ENCODE measurements at places on chromosomes 16 and 17.
A peak's percentile ranks its signal among the peaks of the same experiment; 100 is the strongest.

- DNase-seq, result no peak
These were observed 2.2 kb downstream of the HSD17B2 start for GRCh38 chr16:82037251-82037650.

DNA sequence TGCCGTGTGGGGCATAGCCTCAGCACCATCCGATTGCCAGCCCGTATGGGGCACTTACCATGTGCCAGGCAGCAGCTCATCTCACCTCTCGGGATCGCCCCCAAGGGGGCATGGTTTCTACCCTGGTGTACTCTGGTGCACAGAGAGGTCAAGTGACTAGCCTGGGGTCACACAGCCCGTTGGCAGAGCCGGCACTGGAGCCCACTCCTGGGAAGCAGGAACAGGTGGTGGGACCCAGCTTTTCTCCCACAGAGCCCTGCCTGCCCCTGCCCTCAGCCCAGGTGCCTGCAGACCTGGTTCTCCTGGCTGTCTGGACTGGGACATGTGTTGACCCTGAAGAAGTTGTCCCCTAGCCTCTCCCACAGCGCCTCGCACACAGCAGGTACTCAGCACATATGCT lies 141.8 kb upstream of the CIBAR2 start:
- no peak for DNase-seq

- no peak for DNase-seq
These were observed 158.9 kb upstream of the CACNG5 start for GRCh38 chr17:66675991-66676371.

DNA sequence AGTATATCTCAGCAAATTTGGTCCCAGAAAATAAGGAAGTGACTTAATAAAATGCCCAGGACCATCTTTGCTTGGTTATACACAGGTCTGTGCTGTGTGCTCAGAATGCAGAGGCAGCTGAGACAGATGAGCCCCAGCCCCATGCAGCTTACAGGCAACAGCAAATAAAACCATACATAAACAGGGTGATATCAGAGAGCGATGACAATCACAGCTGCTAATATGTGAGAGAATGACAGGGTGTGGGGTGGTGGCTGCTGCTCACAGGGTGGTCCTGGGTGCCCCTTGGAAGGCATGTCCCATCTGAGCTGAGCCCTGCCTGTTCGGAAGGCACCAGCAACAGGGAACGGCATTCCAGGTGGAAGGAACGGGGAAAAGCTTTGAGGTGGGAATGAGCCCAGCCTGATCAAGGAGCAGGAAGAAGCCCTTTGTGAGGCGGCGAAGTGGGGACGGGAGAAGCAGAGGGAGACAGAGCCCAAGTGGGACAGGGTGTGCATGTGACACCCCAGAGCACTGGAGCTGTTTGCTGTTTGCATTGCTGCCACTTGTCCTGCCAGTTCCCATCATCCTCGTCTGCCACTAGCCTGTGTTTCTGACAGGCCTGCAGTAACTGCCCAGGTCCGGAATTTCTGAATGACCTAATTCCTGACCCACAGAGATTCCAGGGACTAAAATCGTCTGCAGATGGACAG lies 150.5 kb downstream of the KATNIP start:
- DNase-seq, result no peak

GRCh38 chr17:40632216-40632615 lies 15.4 kb downstream of the SMARCE1 start:
- DNase-seq, result no peak

- no peak for DNase-seq
These were observed 6.3 kb downstream of the CASKIN1 start for GRCh38 chr16:2190002-2190658.

- DNase-seq, result no peak
These were observed 77.5 kb downstream of the KANSL1 start for GRCh38 chr17:46115699-46116098.

- peak; percentile 10 for DNase-seq
These were observed 26.3 kb downstream of the VPS53 start for GRCh38 chr17:688100-688989.

DNA sequence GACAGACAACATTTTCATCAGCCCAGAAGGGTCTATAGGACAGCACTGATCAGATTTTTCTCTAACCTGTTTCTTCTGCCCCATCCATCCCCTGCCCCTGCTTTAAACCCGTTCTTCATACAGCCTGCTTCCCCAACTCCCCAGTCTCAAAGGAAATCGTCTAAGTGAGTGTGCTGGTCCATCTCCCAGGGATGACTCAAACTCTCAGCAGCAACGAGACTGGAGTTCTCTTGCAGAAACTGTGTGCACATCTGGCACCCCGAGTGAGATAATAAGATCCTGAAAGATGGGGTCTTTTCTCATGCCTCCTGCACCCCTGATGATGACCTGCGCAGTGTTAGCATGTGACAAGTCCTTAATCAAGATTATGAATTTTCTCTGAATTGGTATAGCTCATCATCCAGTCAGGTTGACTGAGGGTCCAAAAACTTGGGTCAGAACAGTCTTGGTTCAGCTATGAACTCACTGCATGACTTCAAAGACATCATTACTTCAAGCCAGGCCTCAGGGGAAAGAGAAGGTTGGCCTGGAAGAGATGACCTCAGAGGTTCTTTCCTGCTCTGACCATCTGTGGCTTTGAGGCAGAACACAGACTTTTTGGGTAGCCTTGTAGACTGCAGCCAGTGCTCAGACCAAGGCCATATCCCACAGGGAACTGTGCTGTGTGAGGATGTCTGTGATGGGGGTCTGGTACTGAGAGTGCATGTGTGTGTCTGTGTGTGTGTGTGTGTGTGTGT lies 117.9 kb downstream of the SPACA3 start:
- DNase-seq, result no peak

DNA sequence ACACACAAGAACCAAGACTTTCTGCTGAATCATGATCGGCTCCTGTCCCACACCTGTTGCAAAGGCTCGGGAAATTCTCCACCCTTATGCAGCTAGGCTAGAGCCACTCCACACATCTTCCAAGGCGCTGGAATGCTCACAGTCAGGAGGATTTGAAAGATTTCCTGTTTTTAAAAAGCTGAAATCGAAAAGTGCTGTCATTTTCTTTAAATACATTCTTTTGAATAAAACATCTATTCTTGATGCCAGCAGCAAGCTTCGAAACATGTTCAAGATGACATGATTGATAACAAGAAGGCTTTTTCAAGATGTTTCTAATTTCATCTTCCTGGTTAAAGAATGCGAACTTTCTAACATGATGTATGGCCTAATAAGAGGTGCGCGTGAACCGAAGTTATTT lies 219.7 kb upstream of the CDH5 start:
- no peak for DNase-seq

DNA sequence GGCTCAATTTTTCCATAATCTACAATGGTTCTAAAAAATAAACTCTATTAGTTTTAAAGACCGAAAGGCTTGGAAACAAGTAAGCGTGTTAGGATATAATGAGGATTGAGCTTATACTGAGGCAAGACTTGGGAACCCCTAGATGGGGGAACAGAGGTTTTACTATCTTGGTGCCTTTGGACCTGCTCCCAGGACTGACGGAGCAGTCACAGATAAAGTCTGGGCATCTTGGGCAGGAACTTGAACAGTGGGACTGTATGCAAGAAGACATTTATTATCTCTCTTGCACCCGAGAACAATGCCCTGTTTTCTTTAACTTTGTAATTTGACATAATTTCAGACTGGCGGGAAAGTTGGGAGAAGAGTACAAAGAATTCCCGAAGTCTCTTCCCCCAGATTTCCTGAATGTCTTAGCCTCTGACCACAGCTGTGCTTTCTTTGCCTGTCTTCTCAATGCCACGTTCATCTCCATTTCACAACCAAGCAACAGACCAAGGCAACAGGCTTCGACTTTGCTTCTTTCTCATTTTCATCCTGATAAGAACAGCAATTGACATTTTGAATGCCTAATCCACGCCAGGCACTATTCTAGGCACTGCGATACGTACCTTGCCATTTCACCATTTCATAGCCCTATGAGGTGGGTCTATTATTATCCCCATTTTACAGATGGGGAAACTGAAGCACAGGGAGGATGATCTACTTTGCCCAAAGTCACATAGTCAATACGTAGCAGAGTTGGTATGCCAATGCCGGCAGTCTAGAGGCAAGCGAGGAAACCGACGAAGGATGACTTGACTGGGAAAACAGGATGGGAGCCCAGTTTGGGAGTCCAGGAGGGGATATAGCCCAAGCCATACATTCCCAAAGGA lies 3.0 kb upstream of the IL4R start:
- no peak for DNase-seq

DNA sequence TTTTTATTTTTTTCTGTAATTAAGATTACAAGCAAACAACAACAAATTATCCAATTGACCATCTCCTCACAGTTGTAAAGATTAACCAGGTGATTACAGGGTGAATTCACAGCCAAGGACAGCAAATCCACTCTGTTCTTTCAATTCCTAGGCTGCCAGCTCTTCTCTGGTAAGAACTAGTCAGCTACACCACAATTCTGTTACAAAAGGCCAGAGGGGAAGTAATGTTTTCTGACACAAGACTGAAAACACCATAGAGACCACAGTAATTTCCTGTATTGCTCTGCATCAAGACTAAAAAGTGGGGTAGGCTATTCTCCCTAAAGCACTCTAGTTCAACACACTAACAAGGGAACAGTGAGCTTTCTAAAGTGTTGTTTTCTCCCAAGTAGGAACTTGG lies 10.6 kb downstream of the CA10 start:
- no peak for DNase-seq

DNA sequence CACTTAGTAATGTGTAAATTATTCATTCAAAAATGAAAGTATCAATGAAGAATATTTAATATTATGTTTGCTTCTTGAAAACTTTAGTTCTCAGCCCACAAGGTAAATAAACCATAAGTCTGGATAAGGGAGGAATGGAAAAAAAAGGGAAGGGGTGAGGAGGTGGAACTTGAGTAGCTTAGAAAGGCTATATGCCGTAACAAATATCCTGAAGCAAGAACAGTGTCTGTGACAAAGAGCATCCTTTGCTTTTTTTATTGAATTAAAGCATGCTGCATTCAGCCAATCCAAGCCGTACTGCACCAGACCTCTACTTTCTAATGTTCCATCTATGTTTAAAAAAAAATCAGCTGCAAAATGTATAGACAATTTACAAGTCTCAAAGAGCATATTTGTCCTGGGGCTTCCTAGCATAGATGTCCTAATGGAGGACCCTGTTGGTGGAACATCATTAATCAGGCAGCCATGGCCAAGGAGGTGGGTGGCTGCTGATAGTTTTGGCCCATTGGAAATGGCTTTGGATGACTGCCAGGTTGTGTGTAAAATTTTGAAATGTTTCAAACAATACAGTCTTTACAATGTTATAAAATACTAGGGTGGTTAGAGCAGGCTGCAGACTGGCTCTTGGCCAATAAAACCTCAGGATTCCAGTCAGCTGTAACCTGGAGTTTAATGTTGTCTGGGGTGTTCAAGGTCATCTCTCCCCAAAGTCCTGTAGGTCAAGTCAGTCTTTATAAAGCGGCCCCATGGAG lies 895.8 kb upstream of the SOX9 start:
- peak; percentile 85 for DNase-seq

GRCh38 chr17:28033972-28034714 lies 8.3 kb upstream of the NLK start:
- DNase-seq, result no peak

GRCh38 chr17:21549107-21549687 lies 143.1 kb upstream of the KCNJ18 start:
- no peak for DNase-seq

- no peak for DNase-seq
These were observed 18.0 kb downstream of the WDR45B start for GRCh38 chr17:82630212-82630611.

DNA sequence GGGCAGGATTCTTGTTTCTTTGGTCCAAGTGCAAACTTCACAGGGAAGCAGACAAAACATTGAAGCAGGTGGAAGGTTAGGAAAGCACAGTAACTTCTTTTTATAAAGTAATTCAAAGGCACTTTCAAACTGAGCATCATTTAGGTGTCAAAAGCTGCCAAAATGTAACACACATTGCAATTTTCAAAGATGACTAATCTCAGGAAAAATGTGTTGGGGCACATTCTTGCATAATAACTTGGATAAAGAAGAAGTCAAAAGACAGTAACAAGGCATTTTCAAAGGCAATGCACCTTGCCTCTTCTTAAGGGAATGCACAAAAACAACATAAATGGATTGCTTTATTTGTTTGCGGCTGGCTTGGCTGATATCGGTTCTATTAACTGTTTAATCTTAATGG lies 3.6 kb downstream of the KCNJ2 start:
- no peak for DNase-seq

- peak; percentile 86 for DNase-seq
These were observed 27.8 kb downstream of the GNPTG start for GRCh38 chr16:1379304-1380076.

DNA sequence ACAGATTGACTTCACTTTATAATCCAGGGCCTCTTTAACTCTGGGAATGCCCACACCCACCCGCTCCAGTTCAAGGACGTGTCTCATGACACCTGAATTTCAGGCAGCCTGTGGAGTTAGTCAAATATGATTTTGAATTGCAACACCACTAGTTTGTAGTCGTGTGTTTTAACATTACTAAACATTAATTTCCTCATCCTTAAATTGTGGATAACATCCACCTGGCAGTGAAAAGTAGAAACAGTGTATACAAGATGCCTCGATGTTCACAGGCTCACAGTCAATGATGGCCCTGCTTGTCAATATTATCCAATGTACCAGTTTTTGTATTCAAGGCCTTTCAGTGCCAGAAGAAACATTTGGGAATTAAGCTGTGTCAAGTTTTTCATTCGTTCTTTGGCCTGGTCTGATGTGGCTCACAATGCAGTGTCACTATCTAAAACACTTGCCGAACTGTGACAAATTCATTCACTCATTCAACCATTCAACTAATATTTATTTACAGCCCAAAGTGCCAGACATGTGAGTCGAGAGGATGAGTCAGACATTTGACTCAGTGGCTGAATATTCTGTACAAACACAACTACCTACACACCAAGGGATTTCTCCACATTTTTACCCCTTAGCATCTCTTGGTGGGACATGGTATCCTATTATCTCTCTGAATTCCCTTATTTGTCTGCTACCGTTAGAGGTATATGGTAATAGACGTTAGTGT lies 1.4 kb downstream of the MEIOB start:
- no peak for DNase-seq

- DNase-seq, result no peak
These were observed at the start of gene SYCE1L for GRCh38 chr16:77199211-77199610. Gene SYCE1L, plus strand, starts transcription at chr16:77199408. Its CDS starts 44 bp downstream, at chr16:77199452.

GRCh38 chr16:10995565-10995964 lies 51.2 kb downstream of the CLEC16A start:
- no peak for DNase-seq

DNA sequence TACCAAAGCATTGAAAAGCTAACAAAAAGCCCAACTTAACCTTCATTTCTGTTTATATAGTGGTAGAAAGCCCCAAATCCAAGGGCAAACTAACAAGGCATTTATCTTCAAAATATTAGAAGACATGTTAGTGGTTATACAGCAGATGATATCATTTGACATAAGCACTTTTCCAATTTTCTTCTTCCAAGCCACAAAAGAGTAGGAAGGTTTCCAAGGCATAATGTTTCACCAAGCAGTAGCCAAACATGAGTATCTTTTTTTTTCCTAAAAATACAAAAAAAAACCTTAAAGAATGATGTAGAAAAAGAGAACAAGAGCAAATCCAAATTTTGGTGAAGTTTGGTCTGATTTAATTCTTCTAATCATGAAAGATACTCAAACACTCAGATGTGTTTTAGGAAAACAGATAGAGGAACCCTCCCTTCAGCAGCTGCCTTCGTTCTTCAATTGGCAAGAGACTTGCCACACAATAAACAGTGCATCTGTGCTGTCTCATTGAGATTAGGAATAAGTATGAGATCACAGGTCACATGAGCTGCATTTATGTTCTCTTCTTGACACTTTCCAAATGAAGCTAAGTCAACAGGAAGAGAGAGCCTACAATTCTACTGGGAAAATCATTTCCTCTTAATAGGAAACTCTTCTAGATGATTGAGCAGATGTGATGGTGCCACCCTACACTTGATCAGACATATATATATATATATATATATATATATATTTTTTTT lies 106.7 kb downstream of the TTC19 start:
- DNase-seq, result no peak
